CD4-positive, alpha-beta T cell treated with Interleukin-17A for 1 hour (primary cell): ENCODE measurements at places on chromosomes 3 and 15.

GRCh38 chr3:23365066-23365465, 161.9 kb downstream of the UBE2E2 start:
- no peak for DNase-seq

- DNase-seq = no peak
Measured at GRCh38 chr15:37372064-37372463, 271.7 kb upstream of the MEIS2 start.

DNA sequence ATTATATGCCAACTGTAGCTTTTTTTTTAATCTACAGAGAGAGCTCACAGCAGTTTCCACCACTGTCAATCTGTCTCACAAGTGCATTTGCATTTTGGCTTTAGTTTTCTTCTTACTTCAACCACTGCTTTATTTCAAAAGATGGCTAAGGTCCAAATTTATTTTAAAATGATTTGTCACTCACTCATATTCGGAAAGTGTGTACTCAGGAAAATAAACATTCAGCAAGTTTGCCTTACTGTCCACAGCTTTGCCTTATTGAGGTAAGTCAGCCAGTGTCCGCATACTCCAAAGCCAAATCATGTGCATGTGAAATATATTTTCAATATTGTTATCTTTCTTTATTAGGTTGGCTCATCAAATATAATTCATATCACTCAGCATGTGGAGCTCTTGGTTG, 240.7 kb upstream of the ARHGEF26 start:
- DNase-seq = no peak

DNA sequence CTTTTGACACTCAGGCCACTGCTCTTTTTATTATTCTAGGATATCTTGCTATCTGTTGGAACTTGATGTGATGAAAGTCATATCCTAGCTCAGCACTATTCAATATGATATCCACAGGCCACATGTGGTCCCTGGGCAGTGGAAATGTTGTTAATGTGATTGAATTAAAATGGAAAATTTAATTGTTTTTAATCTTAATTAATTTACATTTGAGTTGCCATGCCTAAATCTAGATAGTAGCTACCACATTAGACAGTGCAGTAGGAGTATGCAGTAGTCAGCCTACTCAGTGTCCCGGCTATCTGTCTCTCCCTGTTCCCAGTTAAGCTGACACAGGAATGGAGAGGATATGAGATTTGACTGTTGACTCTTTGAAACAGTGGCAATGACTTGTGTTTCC, 460.2 kb downstream of the GBE1 start:
- no peak for DNase-seq

DNA sequence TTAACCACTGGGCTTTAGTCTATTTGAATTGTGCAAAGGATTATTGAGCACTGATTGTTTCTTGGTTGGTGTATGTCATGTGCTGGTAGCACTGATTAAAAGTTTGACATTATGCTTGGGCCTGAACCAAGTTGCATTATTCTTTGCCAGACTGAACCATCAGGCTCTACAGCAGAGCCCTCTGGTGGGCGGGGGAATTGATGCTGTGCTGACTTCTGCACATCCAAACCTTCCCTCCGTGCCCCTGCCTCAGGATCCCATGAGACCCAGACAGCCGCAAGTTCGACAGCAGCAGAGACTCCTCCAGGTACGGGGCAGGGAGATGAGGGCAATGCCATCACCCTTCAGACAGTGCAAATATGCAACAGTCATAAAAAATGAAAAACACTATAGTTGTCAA, 28.4 kb upstream of the P2RY12 start:
- no peak for DNase-seq

DNA sequence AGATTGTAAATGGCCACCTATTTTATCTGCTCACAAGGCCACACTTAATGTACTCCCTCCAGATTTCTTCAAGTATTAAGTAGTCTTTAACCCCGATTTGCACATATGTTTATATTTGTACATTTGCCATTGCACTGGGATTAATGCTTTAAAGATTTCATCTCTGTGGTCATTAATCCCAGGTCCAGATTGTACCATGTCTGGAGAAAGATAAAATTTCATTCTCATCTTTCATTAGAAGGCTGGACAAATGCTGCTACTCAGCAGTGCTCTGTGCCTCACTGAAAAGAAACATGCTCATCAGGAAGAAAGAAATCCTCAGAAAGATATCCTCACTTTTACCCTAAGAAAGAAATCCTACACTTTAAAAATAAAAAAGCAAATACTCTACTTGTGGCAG, 62.5 kb upstream of the LRRC3B start:
- DNase-seq = no peak

- DNase-seq = no peak
Measured at GRCh38 chr15:71736286-71736947, 73.9 kb upstream of the NR2E3 start.

DNA sequence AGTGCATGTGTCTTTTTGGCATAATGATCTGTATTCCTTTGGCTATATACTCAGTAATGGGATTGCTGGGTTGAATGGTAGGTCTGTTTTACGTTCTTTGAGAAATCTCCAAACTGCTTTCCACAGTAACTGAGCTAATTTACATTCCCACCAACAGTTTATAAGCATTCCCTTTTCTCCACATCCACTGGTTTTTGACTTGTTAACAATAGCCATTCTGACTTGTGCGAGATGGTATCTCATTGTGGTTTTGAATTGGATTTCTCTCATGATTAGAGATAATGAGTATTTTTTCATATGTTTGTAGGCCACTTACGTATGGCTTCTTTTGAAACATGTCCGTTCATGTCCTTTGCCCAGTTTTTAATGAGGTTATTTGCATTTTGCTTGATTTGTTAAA, 117.7 kb downstream of the CHCHD4 start:
- DNase-seq = no peak

GRCh38 chr3:160134964-160135363, 90.3 kb upstream of the C3orf80 start:
- no peak for DNase-seq

DNA sequence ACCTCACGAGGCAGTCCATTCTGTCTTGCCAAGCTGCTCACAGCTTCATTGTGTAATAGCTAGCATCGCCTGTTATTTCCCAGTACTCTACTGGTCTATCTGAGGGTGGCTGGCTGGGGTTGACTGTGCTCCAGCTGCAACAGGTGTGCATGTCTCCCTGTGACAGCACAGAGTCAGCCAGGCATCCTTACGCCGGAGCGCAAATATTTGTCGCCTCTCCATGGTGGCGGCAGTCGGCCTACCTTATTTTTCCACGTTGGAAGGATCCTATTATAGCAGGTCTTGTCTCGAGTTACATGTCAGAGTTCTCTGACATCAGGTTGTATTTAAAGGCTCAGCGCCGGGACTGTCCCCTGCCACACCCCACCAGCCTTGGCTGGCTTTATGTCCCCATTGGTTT, 307.1 kb downstream of the TLE3 start:
- no peak for DNase-seq

DNA sequence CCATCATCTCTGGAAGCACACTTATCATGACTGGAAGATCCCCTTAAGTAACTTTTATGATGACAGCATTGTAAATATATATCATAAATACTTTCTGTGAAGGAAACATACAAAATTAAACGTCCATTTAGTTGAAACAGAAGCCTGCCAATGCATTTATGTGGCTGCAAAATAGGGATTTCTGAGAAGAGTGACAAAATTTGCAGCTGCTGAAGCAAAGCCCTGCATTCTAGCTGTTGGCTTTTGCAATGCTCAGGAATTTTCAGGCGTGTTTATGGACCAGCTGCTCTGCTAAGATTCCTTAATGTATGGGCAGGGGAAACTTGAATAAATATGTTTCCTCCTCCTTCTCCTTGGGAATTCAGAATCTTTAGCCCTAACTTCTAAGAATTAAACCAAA, 137.3 kb downstream of the CACNA2D3 start:
- no peak for DNase-seq

DNA sequence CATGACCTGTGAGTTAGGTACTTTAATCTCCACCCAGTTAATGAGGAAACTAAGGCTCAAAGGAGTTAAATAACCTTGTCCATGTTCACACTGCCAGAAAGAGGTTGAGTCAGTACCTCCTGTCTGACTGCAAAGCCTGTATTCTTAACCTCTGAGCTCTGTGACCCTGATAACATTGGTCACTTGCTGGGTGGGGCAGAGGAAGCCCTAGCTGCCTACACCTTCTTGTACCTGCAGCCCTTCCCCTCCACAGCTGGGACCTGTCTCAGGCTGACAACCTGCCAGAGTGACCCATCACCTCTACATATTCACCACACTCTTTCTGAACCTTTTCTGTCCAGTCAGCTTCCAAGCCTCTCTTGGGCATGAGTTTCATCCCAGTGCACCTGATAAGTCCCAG, 106.1 kb upstream of the HES1 start:
- DNase-seq = no peak

DNA sequence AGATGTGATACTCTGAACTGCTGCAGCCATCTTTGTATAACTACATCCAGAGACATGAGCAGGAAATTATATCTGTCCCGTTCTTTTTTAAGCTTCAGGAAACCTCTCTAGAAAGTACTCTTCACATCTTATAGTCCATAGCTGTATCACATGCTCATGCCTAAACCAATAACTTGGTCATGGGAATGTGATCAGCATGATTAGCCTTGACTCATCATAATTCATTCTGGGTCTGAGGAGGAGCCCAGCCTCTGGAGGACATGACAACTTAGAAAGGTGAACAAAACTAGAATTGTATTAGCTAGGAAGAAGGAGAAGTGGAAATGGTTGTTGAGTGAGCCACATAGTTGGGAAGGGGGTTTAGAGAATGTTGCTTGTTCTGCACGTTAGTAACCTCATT, 12.9 kb downstream of the PPM1L start:
- no peak for DNase-seq

- no peak for DNase-seq
Measured at GRCh38 chr3:183401678-183402077, 26.7 kb downstream of the MCF2L2 start.

DNA sequence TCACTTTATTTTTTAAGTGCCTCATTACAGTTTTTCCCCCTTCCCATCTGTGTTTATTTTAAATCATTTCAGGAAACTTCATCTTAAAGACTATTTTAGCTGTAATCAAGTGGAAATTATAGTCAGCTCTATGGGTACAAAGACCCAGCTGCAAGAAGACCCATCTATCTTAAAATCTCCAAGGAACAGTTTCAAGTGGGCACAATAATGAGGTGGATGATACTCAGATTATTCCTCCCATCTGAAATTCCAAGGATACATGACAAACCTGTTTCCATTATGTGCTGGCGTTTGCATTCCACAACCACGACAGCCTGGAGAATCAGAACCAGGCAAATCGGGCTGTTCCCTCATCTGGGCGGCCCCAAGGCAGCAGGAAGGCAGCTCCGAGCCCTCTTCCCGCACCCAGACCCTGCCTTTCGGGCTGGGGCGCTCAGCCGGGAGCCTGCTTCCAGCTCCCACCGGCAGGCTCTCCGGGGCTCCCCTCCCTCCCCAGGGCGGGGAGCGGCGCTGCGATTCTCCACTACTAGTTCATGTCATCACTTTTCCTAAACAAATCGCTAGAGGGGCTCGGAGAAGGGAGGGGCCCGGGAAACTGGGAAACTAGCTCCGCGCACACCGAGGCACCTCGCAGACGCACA, at the start of gene MGLL:
TSS of gene MGLL (minus strand) at position 475 of the 641 bp plus-strand sequence. CDS start at position 278, 197 bp downstream.
- no peak for DNase-seq

DNA sequence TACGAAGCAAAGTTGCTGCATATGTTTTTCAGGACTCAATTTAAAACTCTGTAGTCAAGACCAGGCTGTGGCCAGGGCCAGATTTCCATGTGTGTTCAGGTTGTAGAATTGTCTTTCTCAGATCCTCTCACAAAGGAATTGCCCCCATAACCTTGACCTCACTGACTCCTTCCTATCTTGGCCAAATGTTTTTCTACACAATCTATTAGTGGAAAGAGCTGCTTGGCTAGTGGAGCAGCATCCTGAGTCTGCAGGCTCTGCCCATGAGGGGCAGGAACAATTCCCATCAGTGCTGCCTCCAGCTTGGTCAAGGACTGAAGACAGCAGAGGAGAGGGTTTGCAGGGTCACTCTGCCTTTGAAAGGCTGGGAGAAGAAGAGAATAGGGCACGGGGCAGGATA, 6.9 kb upstream of the TBC1D21 start:
- no peak for DNase-seq

DNA sequence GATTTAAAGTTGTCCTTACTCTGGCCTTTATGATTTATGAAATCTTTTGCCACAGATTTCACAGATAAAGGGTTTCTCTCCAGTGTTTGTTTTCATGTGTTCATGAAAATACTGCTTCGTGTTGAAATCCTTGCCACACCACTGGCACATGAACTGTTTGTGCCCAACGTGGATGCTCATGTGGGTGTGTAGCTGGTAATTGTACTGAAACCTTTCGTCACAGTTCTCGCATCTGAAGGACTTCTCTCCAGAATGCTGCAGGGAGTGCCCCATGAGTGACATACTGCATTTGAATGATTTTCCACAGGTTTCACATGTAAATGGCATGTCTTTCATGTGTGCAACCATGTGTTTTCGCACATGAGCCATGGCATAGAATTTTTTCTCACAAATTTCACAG, 111.9 kb downstream of the DOCK3 start:
- no peak for DNase-seq

DNA sequence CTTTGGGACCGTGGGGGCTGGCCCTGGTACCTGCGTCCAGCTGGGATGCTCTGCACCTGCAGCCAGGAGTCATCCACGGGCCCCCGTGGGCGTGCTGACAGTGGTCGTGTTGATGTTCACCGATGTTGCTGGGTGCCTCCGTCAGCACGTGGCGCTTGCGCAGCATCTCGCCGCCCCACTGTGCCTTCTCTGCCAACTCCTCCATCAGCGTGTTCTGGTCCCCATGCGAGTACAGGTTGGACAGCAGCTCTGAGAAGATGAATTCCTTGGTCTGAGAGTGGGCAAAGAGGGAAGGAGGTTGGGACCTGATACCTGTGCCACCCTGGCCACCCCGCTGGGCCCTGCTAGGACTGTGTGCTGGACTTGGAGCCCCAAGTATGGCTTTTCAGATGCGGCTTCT, 61.4 kb downstream of the ADAMTS7 start:
- no peak for DNase-seq

DNA sequence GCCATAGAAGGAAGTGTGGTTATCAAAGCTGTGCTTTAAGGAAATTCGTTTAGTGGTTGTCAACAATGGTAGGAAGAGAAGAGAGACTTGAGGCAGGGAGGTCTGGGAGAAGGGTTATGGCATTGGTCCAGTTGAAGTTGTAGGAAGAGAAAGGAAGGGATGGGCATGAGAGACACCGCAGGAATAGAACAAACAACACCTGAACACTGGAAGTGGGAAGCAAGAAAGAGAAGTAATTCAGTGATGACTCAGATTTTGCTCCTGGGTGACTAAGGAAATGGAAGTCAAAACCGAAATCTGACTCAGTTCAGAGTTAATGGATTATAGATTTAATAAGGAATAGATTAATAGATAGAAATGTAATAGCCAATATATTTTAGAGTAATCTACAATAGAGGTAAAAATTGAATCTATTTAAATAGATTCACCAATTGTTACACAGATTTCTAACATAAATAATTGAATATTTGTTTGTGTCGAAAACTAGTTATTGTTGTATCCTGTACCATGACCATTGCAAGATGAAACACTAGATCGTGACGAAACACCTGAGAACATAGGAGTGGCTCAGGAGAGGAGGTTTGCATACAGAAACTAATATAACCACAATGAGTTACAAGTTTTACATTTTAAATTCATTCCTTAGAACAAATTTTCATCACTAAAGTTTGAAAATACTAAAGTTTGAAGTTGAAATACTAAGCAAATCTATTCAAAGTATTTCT, 36.0 kb downstream of the THBS1 start:
- no peak for DNase-seq

GRCh38 chr3:51622868-51623267, 48.2 kb upstream of the TEX264 start:
- DNase-seq = no peak
